ENCODE measurements at places on chromosomes 12 and 14.

GRCh38 chr12:101839324-101840283, 8.8 kb upstream of the GNPTAB start:
- peak; percentile 32 for DNase-seq

DNA sequence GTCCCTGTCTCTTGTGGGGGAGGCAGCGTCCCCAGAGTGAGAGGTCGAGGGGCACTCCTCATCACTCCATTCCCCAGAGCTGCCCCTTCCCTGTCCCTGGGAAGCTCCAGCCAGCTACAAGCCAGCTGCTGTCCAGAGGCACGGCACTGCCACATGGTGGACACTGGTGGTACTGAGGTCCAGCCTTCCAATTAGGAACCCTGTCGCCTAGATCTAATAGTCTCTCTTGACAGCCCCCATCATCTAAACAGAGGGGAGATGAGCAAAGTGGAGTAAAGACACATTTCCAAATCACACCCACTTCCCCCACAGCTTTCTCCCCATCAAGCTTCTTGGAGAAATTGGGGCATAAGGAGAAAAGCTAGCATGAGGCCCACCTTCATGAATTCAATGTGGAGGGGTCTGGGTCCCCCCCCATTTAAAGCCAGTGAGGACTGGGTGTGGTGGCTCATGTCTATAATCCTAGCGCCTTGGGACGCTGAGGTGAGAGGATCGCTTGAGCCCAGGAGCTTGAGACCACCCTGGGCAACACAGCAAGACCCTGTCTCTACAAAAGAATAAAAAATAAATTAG, 2.1 kb upstream of the INHBE start:
- no peak for DNase-seq

DNA sequence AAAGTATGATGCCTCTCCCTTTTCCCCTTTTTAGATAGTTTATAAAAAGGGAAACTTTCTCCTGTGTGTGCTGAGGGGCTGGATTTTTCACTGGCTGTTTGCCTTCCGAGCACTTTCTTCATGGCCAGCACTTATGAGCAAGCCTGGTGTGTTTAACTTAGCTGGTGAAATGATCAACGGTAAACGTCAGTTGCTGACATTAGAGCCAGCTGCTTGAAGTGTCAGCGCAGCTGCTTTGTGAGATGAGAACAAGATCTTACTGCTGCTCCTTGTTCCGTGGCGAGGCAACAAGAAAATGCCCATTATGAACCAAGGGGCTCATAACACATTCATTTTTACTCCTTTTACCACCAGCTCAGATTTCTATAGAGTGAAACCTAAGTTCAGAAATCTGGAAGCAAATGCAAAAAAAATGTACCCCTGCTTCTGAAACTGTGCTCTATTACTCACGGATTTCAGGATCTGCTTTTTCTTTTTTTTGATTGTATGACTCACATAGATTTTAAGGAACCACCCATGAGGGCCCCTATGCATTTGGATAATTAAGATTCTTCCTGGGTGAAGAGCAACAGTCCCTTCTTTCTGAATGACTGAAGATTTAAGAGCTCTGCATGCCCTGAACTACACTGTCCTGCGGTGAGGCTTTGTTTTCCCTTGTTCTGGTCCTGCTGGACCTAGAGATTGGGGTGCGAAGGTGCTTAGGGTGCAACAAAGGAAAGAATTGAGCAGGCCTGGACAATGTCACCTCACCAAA, 74.3 kb upstream of the CPM start:
- DNase-seq: peak; percentile 29

GRCh38 chr14:57266065-57266464, 2.6 kb downstream of the EXOC5 start:
- DNase-seq: no peak

GRCh38 chr12:26633591-26634210, 199.3 kb downstream of the ITPR2 start:
- DNase-seq: peak; percentile 66

- no peak for DNase-seq
Observed at GRCh38 chr14:91755570-91756295, 23.8 kb upstream of the CATSPERB start.

- DNase-seq: no peak
Observed at GRCh38 chr12:130825771-130826150, 13.3 kb downstream of the STX2 start.

DNA sequence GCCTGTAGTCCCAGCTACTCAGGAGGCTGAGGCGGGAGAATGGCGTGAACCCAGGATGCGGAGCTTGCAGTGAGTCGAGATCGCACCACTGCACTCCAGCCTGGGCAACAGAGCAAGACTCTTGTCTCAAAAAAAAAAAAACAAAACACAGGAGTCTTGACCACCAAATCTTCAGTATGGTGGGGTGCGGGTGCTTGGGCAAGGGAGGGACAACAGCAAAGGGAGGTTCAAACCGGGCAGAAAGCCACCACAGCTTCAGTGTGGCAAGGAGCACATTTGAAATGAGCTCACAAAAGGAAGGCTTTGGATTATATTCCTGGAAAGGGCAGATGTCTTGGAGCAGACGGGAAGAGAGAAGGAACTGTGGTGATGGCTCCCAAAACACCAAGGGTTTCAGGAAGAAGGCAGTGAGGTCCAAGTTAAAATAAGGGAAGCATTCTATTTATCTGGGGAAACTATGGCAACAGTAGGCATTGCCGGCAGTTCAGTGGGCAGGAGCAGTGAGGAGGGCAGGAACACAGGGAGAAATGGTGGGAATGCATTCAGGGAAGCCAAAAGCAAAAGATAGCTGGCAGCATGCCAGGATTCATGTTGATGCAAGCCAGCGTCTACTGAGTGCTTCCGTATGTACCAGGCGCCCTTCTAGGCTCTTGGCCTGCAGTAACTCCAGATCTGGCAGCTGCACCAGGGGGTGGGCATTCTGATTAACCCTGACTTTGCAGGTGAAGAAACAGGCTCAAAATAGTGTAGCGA, 51.0 kb upstream of the SRSF5 start:
- DNase-seq: no peak

GRCh38 chr12:47068539-47068938, 10.9 kb upstream of the PCED1B start:
- DNase-seq: no peak

DNA sequence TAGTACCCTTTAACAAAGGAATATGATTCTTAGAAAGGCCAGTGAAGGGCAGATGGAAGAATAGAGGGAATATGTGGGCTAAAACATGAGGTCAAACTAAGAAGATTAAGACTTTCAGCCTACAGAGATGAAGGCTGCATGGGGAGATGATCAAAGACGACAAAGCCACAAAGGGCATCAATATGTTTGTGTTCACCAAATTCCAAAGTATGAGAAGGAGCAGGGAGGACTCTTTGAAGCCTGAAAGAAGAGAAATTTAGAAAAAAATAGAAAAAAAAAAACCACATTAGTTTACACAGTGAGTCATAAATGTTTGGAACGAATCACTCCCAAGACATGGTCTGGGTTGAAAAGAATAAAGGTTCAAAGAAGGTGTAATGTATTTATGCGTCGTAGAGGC, 131.8 kb downstream of the NEDD1 start:
- no peak for DNase-seq

GRCh38 chr14:103372552-103373304, 12.5 kb upstream of the MARK3 start:
- DNase-seq: peak; percentile 62
